NCI-H187 (cell line): ENCODE measurements at places on chromosomes 3 and 15.

DNA sequence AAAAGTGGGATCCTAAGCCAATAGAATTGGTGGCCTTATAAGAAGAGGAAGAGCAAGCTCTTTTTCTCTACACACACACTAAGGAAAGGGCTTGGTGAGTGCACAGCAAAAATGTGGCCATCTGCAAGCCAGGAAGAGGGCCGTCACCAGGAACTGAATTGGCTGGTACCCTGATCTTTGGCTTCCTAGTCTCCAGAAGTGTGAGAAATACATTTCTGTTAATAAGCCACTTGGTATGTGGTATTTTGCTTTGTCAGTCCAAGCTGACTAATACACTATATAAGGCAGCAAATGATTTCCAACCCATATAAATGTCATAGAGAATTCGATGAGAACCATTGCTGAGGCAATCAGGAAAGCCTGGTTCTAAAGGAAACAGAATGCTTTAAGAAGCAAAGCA is 816.3 kb upstream of the SEMA6D start:
- DNase-seq, result no peak

DNA sequence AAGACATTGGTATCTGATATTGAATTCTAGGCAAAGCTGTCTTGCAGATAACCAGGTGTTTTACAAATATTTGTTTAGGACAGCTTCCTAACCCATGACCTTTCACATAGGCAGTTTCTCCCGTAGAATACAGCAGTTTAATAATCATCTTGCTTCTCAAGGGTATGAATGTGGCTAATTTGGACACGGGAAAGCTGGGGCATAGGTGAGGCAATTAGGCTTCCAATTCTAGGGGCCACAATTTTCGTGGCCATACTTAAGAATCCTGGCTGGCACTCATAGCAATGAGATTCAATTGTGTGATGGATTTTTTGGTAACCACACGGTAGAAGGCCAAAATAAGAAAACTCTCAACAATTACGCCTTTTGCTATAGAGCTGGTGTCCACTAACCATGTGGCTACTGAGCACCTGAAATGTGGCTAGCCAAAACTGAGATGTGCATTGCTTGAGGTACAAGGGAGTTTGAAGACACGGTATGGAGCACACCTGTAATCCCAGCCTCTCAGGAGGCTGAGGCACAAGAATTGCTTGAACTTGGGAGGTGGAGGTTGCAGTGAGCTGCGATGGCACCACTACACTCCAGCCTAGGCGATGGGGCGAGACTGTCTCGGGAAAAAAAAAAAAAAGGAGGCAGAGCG is 34.4 kb downstream of the TFRC start:
- DNase-seq, result no peak

DNA sequence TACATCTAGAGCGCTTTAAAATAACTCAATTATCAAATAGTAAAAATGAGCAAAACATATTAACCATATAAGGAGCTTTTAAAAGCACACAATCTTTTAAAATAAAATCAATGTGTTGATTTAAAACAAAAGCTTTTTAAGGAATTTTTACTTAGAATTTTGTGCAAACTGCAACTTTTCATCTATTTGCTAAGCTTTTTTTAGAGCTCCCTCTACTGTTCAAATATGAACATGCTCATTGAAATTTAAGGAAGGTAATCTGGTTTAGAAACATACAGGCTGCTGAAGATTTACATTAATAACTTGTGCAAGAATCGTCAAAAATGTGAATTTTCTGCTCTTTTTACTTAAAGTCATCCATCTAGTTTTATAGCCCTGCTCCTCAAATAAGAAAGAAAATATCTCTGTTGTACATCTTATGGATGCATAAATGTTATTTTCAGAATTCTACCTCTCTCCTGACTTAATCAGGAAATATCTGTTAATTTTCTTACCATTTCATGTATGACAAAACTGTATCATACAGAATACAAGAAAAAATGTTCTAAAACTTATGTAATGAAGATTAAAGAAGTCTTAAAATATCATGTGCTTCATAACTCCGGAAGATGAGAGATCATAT is 469.4 kb upstream of the ROBO2 start:
- DNase-seq, result no peak

- DNase-seq, result no peak
Measured at GRCh38 chr3:81965696-81966095, 204.3 kb upstream of the GBE1 start.

- DNase-seq, result no peak
Measured at GRCh38 chr15:90918835-90919234, 13.5 kb downstream of the HDDC3 start.

GRCh38 chr3:161372321-161373260 is 1.3 kb upstream of the SPTSSB start:
- DNase-seq, result no peak

DNA sequence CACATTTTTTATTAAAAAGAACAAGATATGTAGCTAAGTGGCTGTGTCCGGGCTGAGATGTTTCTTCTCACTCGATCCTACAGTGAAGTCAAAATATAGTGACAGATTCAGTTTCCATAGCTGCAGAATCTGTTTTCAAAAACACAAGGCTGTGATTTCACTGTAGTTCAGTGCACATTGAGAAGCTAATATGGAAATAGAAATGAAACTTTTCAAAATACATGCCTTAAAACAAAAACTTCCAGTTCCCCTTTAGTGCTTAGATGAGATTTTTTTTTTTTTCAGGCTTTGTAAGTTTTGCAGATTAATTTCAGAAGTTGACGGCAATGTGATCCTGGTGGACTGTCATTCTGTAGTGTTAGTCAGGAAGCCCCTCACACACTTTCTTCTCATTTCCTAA is 23.8 kb upstream of the TRAK1 start:
- DNase-seq, result no peak

DNA sequence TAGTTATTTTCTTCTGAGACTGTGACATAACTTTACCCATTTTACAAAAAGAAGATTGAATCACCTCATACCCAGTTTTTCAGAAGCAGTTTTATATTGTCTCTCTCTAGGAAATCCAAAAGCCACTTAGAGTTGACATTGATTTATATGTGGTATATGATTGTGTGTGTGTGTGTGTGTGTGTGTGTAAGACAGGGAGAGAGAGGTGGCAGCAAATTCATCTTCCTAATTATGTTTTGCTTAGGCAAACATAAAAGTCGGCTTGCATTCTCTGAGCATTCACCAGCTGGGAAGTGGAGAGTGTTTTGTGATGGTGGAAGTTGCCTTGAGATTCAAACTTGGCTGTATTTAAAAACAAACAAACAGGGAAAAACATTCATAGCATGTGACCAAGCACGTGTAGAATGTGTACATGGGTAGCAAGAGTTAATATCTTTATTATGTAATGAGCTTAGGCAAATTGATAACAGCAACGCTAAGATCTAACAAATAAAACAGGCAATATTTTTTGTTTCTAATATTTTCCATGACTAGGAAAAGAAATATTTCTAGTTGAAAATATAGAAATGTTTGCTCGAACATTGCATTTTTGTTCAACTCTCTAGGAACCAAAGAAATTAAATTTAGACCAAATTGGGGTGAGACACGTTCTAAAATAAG is 64.4 kb upstream of the IGF1R start:
- no peak for DNase-seq

GRCh38 chr3:45844616-45845015 is 2.7 kb upstream of the LZTFL1 start:
- no peak for DNase-seq

GRCh38 chr15:46266661-46267060 is 631.8 kb downstream of the SQOR start:
- no peak for DNase-seq

GRCh38 chr15:81825136-81825535 is 220.7 kb downstream of the MEX3B start:
- DNase-seq, result no peak

DNA sequence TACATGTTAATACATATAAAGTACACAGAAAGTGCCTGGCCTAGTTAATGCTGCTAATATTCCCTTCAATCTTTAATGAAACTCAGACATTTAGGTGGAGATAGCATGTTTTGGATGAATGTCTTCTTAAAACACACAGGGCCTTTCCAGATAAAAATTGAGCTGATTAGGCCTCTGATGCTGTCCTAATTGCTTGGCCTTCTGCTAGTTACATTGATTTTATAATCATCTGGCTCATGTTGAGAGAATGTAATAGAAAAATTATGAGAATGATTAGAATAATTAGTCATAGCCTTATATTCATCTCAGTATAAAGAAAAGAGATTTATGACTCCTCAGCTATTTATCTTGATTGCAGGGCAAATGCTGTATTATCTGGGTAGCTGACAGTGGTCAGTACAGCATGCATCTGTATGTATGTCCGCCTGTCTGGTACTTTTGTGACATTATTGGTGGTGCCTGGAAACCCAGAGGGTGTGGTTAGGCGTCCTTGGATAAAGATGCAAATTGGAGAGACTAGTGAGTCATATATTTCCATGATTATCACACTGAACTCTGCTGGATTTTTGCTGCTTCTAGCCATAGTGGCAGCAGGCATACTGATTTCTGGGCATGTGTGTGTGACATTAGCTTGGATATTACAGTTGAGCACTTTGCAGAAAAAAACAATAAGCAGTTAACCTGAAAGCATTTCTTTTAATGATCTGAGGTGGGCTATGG is 120.8 kb downstream of the FEZF2 start:
- no peak for DNase-seq

DNA sequence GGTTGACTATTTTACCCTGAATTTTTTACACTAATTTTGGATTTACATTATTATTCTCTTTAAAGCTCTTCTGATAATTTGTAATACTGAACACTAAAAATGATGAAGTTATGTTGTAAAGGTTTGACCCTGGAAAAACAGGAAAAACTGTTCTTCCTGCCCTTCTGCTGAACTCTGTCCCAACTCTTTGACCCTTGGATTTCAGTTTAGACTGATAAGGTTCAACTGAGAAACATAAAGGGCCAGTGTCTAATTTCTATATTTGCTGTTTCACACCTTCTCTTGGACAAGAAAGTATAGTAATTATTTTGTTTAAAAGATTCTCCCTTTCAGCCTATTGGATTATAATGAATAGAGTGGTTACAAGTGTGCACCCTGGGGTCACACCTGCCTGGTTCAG is 12.8 kb upstream of the TMOD3 start:
- no peak for DNase-seq

- no peak for DNase-seq
Measured at GRCh38 chr3:57737840-57738239, 18.3 kb upstream of the SLMAP start.

DNA sequence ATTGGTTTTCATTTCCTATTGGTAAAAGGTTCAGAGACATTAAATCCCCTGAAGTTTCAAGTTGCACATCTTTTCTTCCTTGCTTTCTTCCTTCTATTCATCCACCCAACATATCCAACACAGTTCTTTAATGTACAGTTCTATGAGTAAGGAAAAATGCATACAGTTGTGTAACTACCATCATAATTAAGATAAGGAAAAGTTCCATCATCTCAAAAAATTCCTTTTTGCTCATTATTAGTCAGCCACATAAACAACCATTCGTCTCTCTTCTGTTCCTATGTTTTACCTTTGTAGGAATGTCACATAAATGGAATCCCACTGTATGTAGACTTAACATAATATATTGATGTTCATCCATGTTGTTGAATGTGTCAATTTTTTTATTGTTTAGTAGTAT is 211.1 kb upstream of the ADAMTS9 start:
- DNase-seq, result no peak

GRCh38 chr3:48655606-48656005 is 7.1 kb downstream of the CELSR3 start:
- DNase-seq, result no peak

DNA sequence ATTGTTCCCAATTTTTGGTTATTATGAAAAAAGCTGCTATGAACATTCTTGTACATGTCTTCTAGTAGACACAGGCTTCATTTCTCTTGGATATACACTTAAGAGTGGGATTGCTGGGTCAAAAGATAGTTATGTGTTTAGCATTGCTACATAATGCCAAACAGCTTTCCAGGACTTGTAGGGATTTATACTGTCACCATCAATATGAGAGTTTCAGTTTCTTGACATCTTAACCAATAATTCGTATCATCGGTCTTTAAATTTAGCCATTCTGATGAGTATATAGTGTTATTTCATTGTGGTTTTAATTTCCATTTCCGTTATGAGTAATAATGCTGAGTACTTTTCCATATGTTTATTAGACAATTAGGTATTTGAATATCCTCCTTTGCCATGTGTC is 190.3 kb upstream of the PFN2 start:
- DNase-seq, result no peak

DNA sequence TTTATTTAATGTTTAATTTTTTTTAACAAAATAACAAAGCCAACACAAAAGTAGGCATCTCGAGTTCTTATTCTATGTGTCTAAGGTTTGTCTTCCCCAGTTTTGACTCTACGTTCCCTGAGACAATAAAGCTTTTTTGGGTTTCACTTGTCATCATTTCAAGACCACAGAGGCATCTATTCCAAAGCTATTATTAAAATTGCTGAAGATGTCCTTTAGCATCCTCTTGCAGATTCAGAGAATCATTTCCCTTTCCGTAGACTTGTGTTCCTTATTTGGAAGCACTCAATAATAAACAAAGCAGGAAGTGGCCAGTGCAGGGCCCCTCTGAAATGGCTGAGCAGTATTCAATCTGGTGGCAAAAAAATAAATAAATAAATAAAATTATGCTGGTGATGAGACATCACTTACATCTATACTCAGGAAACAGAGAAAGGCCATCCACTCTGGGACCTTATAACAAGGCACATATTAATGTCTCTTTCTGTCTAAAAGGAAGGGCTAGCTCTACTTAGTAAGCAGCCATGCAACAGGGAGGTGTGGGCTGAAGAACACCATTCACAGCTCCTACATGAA is 362.3 kb downstream of the WDR72 start:
- DNase-seq, result no peak

- no peak for DNase-seq
Measured at GRCh38 chr15:99546441-99547100, 19.2 kb upstream of the MEF2A start.

DNA sequence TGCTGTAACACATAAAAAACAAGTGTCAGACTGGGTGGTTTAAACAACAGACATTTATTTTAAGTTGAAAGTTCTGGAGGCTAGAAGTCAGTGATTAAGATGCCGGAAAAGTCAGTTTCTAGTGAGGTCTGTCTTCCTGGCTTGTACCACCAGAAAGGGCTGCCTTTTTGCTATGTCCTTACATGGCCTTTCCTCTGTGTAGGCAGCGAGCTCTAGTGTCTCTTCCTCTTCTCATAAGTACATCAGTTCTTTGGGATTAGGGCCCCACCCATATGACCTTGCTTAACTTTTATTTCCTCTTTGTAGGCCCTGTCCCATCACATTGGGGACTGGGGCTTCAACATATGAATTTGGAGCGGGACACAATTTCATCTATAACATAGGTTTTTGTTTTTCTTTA is 128.0 kb downstream of the BBX start:
- DNase-seq, result no peak

DNA sequence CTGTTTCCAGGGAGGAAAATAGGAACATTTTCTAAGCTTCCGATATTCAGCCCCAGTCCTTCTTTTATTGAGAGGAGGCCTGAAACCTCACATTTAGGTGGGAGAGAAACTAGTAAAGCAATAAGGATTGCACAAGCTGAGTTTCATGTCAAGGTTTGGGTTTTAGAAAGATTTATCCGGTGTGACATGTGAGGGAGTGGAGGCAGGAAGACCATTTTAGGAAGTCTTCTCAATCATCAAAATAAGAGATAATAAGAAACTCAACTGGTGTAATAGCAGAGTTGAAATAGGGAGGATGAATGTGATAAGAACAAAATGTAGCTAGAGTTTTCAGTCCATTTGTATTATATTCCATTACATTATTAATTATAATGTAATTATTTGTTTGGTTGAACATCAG is 27.7 kb upstream of the CLDN16 start:
- no peak for DNase-seq

- DNase-seq, result no peak
Measured at GRCh38 chr3:46729038-46729437, 11.4 kb upstream of the PRSS50 start.

- no peak for DNase-seq
Measured at GRCh38 chr3:10702961-10703740, 112.9 kb upstream of the SLC6A11 start.
